Jurkat, Clone E6-1 (cell line): ENCODE measurements at places on chromosomes 2 and 18.

- DNase-seq = no peak
Measured at GRCh38 chr2:39558906-39559305, 106.8 kb upstream of the TMEM178A start.

GRCh38 chr2:207319316-207319715 is 153.6 kb upstream of the KLF7 start:
- DNase-seq = no peak

DNA sequence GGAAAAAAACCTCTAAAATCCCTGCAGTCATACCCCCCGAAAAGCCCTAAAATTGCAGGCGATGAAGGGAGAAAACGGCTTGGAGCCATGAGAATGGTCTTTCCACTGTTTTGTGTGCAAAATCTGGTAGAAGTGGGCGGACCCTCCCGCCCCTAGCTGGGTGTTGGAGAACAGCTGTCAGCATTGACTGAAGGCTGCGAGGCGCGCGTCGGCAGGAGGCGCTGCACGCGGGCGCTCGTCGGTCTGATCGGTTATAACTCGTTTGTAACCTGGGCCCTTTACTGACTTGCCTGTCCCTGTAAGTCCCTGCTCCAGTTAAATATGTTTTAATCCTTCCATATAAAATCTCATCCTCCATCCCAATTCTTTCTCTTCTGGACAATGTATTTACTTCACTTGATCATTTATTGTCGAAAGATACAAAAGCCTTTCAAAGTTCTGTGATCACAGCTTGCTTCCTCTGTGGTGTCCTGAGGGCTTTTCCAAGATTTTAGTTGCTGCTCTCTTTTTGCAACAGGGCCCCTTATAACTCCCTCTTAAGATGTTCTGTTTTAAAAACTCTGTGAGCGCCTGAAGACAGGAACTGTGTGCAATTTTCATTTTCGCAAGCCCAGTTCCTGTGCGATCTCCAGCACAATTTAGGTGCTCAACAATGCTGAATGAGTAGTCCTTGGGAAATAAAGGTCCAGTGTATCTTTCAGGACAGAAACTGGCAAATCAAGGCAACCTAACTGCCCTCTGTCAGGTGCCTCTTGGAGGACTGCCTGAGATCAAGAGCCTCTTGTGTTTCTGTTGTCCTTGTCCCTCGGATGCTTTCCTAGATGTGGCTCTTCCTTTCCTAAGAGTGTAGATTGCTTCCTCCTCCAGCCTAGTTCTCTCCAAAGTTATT is 918 bp upstream of the HNRNPLL start:
- peak; percentile 77 for DNase-seq

GRCh38 chr18:54684784-54685183 is 93.7 kb downstream of the DYNAP start:
- no peak for DNase-seq

GRCh38 chr2:112173646-112174319 is 35.6 kb downstream of the FBLN7 start:
- no peak for DNase-seq

- DNase-seq = no peak
Measured at GRCh38 chr2:54889053-54889452, 161.2 kb downstream of the RTN4 start.

DNA sequence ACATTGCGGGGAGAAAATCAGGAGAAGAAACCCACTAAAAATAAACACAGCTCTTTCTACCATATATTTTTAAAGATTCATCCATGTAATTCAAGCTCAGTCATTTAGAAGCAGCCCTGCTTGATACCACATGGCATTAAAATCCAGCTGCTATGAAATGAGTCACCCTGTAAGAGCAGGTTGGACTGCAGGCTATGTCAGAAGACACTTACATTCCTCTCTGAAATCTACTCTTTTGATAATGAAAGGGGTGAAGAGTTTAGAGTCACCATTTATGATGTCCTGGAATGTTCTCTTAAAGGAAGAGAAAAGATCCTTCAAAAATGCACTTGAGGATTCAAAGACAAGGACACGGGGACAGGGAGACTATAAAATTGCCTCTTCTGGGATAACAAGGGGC is 100.6 kb upstream of the APCDD1 start:
- DNase-seq = no peak

GRCh38 chr18:59929621-59930295 is 30.0 kb downstream of the PMAIP1 start:
- DNase-seq = no peak

DNA sequence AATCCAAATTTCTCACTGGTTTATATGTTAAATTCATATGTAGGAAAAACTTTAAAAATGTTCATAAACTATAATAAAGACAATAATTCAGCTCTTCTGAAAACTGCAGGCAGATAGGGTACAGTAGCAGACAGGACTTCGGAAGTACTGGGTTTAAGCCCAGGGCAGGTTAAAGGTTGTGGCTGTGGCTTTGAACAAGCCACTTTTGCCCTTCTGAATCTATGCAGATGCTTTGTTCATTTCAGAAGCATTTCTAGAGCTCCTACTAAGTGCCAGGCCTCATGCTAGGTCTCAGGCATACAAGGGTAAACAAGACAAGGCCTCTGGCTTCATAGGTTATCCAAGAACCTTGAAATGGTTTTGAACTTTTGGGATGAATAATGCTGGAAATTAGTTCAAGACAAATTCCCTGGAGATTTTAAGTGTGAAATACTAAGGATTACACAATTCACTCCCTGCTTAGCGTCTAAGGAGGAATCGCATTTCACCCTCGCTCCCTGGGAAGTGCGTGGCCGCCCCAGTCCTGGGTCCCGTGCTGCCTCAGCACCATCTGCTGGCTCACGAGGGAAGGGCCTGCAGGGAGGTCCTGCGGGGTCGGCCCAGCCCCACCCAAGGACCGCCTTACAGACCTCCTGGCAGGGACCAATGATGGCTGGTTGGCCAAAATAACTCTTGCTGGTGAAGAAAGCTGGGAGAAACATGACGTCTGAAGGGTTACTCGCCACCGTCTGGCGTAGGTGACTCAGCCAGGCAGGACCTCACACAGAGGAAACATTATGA is 67.7 kb upstream of the L3MBTL4 start:
- no peak for DNase-seq

DNA sequence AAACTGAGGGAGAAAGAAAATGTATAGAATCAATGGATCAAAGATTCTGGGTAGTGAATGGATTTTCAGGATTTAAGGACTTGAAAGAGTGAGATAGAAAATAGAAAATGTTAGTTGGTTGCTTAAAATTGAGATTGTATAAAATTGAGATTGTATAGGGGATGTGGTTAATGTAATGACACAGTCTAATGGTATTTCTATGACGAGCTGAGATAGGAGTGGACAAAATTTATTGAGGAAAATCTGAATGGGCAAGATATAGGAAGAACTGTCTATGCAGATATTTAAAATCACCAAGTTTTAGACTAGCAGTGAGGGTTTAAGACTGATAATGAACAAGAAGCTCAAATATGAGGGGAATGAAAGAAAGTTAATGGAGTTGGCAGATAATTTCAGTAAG is 406.6 kb downstream of the NYAP2 start:
- no peak for DNase-seq

- DNase-seq = no peak
Measured at GRCh38 chr2:4110273-4110672, 406.9 kb downstream of the DCDC2C start.

DNA sequence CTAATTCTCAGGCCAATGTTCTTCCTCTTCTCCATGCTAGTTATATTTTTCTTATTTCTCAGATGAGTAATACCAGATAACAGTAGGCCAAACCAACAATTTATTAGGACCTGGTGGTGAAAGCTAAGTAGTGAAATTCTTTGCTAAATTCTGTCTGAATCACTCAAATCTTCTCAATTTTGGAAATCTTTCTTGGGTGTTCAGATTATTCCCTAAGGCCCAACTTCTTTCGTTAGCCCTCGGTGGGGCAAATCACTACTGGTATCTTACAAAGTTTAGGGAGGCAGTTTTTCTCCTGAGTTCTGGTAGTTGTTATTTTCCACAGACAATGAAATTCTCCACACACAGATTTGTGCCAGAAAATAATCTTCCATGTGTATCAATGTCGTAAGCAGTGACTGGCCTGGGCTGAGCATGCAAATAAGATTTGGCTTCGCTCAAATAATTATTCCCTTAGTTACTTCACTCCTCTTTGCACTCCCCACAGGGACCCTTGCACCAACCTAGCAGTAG is 443.5 kb upstream of the SLC14A2 start:
- DNase-seq = no peak

- peak; percentile 27 for DNase-seq
Measured at GRCh38 chr18:48676756-48677368, 138.0 kb downstream of the CTIF start.

- DNase-seq = no peak
Measured at GRCh38 chr2:98383166-98383565, 36.9 kb downstream of the CNGA3 start.

- DNase-seq = no peak
Measured at GRCh38 chr2:47067788-47068407, 87.2 kb downstream of the STPG4 start.

- no peak for DNase-seq
Measured at GRCh38 chr2:70084973-70085710, 2.1 kb upstream of the PCBP1 start.

GRCh38 chr18:76463872-76464271 is 31.2 kb downstream of the ZNF516 start:
- DNase-seq = no peak

GRCh38 chr2:200308546-200309295 is 2.2 kb downstream of the SPATS2L start:
- no peak for DNase-seq

- no peak for DNase-seq
Measured at GRCh38 chr2:143397884-143398614, 268.8 kb downstream of the ARHGAP15 start.

- no peak for DNase-seq
Measured at GRCh38 chr18:61766266-61766884, 126.4 kb downstream of the RNF152 start.

DNA sequence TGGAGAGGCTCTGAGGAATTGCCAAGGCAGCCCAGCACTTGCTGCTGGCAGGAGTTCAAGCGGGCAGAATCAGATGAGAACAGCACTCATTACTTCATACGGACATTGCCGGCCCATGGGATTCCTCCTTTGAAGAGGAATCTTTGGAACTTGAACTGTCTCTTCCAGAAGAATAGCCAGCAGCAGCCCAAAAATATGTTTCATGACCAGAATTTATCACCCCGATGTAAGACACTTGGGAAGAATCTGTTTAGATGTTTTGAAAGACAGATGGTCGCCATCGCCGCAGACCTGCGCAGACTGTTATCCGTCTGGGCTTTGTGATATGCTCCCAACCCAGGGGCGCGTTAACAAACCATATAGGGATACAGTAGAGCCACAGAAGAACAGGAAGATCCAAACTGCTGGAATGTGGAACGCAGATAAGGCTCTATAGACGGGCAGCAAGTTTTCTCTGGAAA is 3.7 kb upstream of the ADI1 start:
- DNase-seq = no peak

DNA sequence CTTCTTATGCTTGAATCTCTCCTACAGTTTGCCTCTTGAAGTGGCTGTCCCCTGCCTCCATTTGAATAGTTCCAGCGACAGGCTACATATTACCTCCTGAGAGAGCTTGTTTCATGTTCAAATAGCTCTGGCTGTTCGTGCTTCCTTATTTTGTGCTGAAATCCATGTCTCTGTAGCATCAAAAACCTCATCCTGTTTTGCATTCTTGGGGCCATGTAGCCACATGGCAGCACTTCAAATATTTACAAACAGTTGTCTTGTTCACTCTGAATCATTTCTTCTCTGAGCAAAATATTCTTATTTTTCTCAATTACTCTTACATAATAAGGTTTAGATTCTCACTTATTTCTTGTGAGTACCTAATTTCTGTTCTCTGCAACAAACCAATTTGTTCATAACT is 1243.1 kb upstream of the NXPH2 start:
- DNase-seq = no peak

DNA sequence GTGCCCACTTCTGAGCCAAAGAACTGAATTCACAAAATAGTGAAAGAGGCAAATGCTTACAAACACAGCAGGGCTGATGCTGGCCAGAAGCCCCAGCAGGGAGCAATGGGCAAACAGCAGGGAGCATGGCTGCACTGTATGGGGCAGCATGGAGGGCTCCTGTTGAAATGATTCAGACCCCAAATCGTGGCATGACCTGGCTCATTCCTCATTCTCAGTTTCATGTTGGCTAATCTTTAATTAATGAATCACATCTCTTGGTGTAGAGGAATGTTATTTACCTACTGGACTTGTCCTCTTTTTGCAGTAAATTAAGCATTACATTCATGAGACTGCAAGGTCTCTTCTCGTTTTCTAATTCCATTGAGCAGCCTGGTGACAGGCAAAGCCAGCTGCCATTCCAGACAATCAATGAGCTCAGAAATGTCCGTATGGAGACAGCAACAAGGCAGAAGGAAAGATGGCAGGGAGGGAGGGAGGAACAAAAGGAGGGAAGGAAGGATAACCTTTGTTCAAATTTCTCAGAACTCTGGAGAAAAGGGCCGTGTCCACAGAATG is 84.9 kb upstream of the ST8SIA3 start:
- no peak for DNase-seq

DNA sequence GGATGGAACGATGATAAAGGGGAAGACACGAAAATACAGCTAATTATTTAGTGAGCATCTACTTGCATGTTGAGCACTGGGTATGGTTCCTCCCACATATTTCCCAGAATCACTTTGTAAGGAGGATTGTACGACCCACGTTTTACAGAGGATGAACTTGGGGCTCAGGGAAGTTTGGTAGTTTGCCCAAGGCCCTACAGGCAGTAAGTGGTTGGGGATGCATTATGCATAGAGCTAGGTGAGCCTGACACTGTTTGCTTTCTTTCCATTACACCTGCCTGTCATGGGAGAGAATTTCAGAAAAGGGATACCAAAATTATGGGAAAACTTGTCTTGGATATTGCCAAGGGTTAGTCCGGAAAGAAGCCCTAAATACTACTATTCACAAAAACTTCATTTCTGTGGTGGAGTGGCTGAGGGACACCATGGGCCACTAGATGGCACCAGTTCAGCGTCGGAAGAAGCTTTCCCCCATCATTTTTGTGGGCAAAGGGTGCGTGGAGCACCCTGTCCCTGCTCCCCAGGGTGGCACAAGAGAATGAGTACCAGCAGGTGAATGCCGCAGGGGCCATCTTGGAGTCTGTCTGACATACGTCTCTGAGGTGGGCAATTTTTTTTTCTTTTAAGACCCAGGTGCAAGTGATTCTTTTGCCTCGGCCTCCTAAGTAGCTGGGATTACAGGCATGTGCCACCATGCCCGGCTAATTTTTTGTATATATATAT is 23.5 kb upstream of the C18orf32 start:
- peak; percentile 41 for DNase-seq

DNA sequence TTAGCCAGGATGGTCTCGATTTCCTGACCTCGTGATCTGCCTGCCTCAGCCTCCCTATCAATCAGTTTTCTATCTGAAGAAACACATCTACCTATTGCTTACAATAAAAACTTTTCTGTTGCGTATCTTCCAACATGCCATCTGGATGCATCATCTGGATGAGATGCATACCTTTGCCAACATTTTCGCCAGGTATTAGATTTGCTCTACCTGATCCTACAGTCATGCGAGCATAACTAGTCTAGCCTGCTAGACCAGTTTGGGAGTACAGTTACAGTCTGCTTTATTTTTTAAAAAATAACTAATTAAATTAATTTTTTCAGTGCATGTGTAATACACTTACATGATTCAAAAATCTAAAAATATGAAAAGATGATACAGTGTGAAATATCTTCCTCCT is 334.0 kb upstream of the MEX3C start:
- no peak for DNase-seq

GRCh38 chr2:37779611-37780386 is 108.4 kb upstream of the CDC42EP3 start:
- no peak for DNase-seq

GRCh38 chr2:127398239-127398590 is 10.4 kb upstream of the MAP3K2 start:
- no peak for DNase-seq

- no peak for DNase-seq
Measured at GRCh38 chr2:143558665-143559064, 429.4 kb downstream of the ARHGAP15 start.
